ENCODE measurements at places on chromosomes 5 and 9.

DNA sequence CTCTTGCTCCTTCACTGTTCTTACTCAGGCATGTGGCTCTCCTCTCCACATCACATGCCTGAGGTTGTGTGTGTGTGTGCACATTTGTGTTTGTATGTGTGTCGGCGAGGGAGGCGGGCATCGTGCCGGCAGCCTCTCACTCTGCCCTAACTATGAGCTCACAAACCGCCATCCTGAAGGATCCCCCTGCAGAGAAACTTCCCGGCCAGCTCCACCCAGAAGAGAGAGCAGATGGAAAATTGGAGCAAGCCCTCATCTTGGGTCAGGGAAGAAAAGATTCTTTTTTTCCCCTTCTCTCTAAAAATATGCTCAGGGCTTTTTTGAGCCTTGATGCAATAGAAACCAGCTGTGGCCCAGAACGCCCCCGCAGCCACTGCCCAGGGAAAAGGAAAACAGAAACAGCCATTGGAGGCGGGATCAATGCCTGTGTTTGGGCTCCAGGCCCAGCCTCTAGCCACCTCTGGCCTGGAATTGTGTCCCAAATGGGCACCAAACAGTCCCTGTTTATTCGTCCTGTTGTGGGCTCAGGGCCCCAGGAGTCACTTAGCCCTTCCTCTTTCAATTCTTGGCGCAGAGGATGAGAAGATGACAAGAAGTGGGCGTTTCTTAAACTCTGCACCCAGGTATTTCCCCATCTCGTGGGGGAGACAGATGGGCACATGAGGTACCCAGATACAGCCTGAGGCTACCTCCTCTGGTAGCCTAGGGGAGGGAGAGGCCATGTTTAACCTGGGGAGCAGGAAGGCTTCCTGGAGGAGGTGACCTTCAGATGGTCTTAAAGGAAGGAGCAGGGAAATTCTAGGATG is 151.5 kb downstream of the RGS3 start:
- no peak for DNase-seq

DNA sequence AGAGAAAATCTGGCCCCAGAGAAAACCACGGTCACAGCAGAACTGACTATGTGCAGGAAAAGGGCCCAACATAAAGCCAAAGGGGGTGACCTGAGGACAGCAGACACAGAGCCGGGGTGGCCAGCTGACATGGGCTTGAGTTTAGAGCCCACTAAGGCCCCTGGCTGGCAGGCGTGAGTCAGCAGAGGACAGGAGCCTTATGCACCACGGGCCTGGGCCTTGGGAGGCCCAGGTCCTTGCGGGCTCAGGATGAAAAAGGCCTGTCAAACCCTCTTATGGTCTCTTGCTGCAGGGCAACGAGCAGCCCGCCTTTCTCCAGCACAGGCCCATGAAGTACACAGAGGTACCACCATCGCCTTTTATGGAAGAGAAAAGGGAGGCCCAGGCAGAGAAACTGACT is 19.7 kb downstream of the STK10 start:
- DNase-seq, result no peak

- DNase-seq, result no peak
Observed at GRCh38 chr9:92720807-92721535, 43.7 kb downstream of the BICD2 start.

- DNase-seq, result peak; percentile 97
Observed at GRCh38 chr5:173616577-173617118, at the start of gene BOD1. TSS of gene BOD1 (minus strand) at chr5:173616650. CDS start at chr5:173616436, 214 bp downstream.

DNA sequence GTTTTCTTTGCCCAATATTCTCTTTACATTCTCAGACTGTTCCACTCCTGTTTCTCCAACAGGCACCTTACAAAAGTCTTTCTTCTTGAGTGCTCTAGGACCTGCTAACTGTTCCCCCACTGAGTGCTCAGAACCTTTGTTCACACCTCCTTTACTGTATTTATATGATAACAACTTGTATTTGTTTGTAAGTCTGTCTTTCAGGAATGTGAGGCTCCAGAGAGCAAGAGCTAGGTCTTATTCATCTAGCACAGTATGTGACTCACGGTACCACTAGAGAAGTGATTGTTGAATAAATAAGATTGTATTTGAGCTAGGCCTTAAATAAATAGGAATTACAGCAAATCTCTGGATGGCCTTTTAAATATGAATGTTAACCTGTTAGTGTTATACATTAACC is 42.5 kb upstream of the MYOT start:
- no peak for DNase-seq

DNA sequence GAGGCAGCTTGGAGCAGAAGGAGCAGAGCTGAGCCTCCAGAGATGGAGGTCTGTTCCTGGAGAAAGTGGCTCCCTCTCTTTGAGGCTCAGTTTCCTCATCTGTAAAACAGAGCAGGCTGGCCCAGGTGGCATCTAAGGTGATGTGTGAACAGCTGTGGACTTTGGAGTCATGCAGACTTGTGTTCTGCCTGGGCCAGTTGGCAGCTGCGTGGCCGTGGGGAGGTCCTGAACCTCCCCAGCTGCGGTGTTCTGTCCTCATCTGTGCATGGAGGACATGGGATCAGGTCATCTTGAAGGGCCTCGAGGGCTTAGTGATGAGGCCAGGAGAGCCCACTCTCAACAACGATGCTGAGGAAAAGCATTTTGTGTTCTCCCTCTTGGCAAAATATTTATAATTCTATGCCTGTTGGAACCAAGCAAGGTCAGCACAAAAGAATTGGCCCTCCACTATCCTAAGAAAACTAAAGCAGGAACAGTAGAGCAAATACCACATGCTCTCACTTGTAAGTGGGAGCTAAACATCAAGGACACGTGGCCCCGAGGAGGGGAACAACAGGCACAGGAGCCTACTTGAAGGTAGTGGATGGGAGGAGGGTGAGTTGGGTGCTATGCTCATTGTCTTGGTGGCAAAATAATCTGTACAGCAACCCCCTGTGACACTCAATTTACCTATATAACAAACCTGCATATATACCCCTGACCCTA is 63.2 kb upstream of the COL15A1 start:
- no peak for DNase-seq

- DNase-seq, result no peak
Observed at GRCh38 chr5:9201011-9201410, 344.9 kb downstream of the SEMA5A start.

DNA sequence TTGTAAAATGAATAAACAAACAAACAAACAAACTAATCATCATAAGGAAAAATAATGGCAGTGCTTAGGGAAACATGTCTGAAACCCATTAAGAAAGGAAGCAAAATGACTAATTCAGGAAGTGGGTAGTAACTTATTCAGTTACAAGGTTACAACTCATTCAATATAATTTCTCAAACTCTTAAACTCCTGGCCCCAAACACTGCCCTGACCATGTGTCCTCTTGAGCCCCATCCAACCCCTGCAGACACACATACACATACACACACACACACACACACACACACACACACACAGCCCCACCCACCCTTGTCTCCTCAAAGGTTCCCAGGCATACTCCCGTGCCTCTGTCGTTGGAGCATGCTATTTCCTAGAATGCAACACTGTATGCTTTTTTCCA is 193.9 kb downstream of the SEC61B start:
- no peak for DNase-seq

- DNase-seq, result no peak
Observed at GRCh38 chr9:78671785-78672184, 374.9 kb downstream of the PSAT1 start.

DNA sequence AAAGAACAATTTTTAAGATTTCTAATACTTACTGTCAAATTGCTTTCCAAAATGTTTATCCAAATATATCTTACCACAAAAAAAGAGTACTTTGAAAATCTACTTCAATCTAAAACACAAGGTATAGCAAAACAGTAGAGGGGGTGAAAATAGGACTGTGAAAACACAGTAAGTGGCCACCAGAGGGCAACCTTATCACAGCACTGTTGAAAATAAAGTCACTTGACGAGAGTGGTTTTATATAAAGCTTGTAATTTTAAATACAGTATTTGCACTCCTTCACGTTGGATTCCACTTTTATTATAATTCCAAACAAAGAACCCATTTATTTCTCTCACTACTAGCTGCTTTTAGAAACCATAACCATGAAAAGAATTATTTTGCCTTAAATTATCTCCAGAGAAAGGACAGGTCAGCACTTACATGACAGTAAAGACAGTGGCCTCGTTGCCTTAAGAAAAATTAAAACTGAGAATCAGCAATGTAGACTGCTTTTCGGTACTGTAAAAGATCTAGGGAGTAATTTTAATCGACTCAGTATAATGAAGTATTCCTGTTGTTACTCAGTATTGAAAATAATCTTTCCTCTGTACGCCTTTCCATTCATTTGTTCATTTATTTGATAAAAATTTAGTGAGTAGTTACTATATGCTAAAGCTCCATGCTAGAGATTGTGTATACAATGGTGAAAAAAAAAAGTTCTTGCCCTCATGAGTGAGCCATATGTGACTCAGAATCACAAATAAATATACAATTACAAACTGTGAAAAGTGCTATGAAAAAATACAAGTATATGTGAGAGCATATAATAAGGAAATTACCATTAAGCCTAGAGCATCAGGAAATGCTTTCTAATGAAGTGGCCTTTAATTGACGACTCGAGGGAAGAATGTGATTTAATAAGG is 40.0 kb upstream of the CDK5RAP2 start:
- DNase-seq, result peak; percentile 67

DNA sequence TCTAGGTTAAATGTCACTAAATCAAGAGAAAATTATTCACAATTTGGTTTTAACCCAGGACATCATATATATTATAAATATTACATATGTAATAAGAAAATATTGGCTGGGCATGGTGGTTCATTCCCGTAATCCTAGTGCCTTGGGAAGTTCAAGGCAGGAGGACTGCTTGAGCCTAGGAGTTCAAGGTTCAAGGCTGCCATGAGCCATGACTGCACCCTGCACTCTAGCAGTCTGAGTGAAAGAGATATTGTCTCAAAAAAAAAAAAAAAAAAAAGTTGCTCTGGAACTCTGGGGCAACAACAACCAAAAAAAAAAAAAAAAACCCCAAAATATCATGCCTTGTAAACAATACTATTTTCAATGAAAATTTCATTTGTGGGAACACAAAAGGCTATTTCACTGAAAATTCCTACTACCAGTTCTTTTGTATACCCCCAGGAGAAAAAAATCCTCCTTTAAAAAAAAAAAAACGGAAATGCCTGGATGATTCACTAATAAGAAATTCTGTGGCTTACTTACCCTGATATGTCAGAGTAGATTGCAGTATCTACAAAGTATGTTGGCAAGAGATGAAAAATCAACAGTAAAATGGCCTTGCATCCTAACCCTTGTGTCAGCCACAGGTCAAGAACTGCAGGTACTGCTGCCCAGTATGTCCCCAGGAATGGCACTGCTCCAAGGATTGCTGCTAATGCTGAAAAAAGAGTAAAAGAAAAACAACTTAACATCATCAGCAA is 22.6 kb upstream of the CTNNAL1 start:
- DNase-seq, result no peak

Data from stimulated activated CD4-positive, alpha-beta T cell treated with anti-CD3 and anti-CD28 coated beads, Interleukin-4, amount 100 ng/mL, for 24 hours (primary cell).